ENCODE measurements at places on chromosomes 2 and 18.

DNA sequence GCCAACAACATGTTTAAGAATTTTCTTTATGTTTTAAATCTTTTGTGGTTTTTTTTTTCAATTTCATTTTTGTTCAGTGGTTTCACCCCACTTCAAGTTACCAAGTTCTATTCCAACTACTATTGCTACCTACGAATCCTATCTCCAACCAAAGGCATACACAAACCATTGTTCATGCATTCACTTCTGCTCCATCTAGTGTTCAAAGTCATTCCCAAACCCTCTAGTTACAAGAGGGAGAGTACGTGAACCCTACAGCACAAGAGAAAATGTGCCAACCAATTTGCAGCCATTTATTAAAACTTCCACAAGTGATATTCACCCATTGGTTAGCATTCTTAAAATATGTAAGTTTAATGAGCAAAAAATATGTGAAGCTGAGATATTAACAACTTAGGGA lies 295.1 kb upstream of the KYNU start:
- DNase-seq = no peak

- no peak for DNase-seq
Observed at GRCh38 chr2:203697190-203697589, 9.2 kb upstream of the CD28 start.

- DNase-seq = no peak
Observed at GRCh38 chr18:26963292-26963691, 97.8 kb upstream of the AQP4 start.

- DNase-seq = no peak
Observed at GRCh38 chr2:9002313-9002636, 1.2 kb downstream of the MBOAT2 start.

GRCh38 chr2:223588251-223588650 lies 13.9 kb downstream of the SCG2 start:
- no peak for DNase-seq

DNA sequence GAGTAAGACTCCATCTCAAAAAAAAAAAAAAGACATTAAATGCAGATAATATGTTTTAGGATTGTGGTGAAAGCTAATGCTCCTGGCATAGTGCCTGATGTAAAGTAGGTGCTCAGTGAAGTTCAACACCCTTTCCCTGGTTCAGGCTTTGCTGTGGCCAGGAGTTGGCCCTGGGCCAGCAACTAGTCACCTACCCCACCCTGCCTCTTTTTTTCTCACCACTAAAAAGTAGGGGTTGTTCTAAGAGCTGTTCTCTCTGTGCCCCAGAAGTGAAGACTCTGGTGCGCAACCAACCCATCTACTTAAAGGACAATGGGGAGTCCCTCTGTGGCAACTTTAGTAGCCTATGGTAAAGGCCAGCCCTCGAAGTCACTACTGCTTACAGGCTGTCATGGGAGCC lies 75.9 kb downstream of the DNMT3A start:
- no peak for DNase-seq

DNA sequence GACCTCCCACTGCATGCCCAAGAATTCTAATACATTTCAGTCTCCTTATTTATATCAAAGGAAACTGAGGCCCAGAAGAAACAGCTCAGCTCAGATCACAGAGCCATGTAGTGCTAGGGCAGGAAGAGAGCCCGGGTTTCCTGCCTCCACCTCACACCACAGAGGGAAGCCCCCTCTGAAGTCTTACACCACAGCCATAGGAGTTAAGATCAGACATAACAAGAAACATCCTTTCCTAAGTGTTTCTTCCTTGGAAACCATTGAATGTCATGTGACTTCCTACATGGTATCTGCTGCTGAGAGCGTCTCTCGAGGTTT lies 102.1 kb downstream of the MTCL1 start:
- no peak for DNase-seq

DNA sequence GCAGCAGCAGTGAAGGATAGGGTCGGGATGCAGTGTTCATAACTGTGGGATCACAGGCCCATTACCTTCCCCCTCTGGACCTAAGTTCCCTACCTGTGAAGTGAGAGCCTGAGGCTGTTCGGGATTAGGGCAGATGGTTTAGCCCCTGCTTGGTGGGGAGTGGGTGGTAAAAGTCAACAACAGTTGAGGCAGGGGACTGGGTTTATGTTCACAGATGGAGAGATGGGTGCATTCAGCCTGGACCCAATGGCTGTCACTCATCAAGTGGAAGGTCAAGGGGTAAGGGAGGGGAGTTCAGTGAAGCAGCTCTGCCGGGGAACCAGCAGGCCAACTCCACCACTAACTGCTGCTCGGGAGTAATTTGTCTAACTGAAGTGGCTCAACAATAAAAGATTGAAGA lies 180.4 kb downstream of the FAM210A start:
- no peak for DNase-seq

DNA sequence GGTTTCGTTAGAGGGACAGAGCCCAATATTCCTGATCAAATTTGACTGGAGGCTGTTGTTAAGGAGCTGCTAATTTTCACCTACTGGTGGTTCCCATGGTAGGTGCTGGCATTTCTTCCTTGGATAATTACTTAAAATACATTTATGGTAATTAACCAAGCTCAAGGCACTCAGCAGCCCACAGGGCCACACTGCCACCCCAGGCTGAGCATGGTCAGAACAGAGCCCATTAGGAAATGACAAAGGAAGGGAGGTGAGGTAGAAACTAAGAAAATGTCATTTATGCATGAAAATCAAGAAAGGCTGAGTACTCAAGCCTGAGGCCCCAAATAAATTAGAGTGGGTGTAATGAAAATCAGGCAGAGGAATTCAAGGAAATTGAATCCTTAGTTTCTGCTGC lies 510.2 kb upstream of the GYPC start:
- DNase-seq = no peak

DNA sequence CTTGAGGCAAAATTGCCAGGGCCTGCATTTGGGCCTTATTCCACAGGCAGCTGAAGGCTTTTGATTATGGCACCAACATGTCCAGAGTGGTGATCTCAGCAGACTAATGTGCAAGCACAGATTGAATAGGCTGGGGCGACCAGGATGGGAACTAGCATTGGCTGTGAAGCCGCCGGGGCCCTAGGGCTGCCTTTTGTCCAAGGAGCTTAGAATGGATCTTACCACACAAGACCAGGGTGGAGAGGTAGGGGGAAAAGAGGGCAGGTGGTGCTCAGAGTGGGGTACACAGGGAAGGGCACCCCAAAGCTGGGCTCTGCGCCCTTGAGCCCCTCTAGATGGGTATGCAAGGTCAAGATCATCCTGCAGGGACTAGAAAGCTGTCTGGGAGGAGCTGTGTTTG lies 23.1 kb downstream of the PSD4 start:
- DNase-seq = no peak

- DNase-seq = no peak
Observed at GRCh38 chr2:232879618-232880494, 9.8 kb downstream of the SNORC start.

DNA sequence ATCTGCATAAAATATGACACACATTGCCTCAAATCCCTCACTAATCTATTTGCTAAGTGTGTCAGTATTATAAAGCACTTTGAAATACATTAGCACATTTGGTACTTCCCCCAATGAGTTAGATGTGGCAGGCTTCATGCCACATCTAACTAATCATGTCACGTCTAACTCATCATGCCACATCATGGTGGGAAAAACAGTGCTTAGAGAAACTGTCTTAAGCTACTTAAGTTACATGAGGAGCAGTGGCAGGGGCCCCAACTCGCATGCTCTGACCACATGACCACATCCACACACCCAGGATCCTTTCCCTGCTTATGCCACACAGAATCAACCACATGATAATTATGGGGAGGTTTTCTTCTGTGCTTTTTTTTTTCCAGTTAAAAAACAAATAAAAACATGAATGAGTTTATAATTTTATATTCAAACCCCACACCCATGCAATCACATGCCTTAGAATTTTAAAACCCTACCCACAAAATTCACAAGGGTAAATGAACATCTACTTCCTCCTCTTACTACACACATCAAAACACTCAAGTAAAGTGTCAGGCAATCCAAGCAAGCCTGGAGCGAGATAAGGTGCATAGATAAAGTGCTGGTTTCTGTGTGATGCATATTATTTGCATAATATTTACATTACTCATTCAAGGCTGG lies 1.6 kb downstream of the ABCA12 start:
- DNase-seq = no peak

- DNase-seq = no peak
Observed at GRCh38 chr2:95270541-95271081, 3.6 kb upstream of the PROM2 start.

DNA sequence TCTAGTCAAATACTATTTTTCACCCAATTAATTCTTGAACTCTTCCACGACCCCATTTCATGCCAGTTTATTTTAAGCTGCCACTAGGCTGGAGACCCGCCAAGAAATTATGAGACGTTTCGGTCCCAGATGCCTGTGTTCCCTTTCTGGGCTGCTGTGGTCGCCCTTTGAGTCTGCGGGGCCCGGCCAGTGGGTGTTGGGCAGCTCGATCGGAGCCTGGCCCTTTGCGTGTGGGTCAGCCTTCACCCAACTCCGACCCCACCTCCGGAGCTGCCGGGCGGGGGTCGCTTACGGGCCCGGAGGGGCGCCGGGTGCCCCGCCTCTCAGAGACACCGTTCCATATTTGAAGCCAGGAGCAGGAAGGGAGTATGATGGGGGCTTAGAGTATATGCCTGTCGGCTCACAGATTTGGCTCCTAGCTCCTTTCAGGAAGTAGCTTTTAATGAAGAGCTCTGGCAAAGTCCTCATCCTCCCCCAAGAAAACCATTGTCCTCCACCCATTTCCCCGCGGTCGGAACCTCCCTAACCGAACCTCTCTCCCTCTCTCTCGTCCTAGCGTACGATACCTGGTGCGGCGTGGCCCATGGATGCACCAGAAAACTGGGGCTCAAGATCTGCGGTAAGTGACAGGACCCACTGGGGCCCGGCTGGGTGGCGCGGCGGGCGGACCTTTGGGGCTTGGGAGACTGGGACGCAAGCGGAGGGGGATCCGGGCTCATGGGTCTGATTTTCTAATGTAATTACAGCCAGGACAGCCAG lies 5.0 kb downstream of the GAD1 start:
- no peak for DNase-seq

- no peak for DNase-seq
Observed at GRCh38 chr2:133085646-133086045, 415.6 kb upstream of the LYPD1 start.

DNA sequence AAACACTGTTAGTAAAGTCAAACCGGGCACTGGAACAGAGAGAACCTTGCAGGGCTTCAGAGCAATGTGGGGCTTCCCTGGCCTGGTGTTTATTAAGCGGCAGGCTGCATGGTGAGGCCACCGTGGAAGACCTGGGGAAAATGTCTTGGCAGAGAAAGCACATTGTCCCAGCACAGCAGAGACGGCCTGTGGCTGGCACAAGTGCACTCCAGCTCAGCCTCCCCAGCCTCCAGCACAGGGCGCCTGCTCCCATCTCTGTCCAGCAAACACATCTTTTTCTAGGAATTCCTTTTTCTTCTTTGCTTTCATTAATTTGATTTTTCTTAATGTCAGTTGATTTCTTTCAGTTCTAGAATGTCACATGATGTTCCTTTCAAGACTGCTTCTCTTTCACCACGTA lies 138.2 kb upstream of the NFATC1 start:
- DNase-seq = no peak

- DNase-seq = no peak
Observed at GRCh38 chr2:104402825-104403224, 451.1 kb upstream of the POU3F3 start.

- DNase-seq = no peak
Observed at GRCh38 chr18:23629444-23629946, 33.2 kb downstream of the ANKRD29 start.

DNA sequence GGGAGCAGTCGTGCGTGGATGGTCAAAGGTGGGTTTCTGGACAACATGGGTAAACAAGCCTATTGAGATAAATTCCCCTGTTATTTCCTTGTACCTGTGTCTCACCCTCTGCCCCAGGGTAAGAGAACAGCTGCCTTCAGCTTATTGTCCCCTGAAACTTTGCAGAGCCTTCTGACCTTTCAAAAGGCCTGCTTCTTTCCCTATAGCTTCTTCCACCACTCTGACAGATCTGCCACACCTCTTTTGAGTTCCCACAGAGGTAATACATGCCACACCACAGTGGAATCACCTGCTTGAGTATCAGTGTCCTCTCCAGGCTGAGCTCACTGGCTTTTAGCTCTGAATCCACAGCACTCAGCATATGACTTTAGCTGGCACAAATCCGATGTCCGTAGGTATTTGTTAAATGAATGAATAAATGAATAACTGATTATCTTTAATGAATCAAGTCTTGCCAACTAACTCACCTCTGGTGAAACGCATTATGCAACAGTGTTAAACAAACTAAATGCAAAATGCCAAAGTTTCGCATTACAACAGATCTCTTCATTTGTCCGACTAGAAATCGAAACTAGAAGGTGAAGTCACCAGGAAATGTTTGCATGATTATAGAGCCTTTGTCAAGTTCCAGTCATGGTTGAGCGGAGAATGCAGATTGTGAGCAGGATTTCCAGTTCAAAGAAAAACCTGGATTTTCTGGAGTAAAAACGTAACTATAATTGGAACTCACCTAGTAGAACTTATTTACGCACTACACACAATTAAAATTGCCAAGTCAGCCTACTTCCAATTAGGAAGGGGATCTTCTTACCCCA lies 16.4 kb downstream of the DYNAP start:
- DNase-seq = no peak

GRCh38 chr18:13570856-13571495 lies 155.4 kb downstream of the FAM210A start:
- DNase-seq = no peak
